Nucleus accumbens (tissue), 56 donors: ENCODE measurements at places on chromosomes 7 and 10.

DNA sequence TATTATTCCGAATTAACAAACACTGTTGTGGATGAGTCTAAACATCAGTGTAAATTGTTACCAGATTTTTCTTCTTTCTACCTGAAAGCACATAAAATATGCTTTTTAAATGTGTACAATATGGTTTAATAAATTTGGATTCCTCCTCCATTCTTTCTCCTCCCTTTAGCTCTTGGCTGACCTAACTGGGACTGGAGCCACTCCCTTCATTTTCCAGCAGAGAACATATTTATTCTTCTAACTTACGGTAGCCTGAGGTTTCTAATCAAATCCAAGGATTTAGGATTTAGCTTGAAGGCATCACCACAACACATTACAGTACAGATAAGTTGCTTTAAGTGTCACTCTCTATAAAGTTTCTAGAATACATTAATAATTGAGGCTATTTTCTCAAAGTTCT, 88.2 kb upstream of the SEMA3C start:
- no peak for DNase-seq

DNA sequence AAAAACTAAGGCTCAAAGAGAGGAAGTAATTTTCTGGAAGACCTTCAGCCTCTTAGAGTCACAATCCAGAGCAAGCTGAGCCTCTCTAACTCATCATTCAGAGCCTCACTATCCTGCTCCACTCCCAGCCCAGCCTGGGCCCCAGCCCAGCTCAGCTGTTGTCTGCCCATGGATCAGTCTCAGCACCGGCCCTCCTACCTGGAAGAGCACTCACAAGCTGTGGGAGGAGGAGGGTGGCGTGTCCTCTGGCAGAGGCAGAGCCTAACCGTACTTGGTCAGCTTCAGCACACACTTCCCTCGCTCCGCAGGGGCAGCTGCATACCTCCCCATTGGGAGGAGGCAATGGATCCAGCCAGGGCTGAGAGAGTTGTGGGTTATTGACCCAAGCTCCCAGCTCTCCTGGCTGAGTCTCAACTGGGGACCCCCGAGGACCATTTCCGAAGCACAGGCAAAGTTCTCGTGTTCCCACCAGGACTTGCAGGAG, 66.7 kb upstream of the GPR26 start:
- DNase-seq: no peak

DNA sequence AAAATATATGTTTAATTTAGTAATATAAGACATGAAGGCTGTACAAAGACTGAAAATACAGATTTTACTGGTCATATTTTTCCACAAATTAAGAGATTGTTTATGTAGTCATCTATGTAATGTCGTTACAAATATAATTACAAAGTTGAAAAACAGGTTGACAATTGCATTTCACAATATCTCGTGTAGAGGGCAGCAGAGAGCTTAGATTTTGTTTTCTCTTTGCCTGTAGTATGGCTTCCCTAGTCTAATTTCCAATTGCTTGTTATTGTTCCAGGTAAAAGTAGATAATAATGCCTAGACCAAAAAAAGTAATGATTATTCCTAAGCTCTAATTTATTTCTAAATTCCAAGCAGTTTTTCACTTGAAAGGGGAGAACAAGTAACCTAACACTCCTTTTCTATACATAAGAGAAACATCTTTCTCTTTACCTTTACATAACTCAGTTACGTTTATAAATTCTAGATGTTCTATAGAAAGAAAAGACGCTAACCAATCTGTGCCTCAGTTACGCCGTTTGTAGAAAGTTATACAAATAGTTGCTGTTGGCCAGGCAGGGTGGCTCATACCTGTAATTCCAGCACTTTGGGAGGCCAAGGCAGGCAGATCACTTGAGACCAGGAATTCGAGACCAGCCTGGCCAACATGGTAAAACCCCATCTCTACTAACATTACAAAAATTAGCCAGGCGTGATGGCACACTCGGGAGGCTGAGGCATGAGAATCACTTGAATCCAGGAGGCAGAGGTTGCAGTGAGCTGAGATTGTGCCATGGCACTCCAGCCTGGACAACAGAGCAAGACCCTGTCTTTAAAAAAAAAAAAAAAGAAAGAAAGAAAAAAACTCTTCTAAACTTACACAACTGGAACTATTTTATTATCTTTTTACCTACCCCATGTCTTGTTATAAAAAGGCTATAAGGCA, 30.0 kb downstream of the NET1 start:
- no peak for DNase-seq

DNA sequence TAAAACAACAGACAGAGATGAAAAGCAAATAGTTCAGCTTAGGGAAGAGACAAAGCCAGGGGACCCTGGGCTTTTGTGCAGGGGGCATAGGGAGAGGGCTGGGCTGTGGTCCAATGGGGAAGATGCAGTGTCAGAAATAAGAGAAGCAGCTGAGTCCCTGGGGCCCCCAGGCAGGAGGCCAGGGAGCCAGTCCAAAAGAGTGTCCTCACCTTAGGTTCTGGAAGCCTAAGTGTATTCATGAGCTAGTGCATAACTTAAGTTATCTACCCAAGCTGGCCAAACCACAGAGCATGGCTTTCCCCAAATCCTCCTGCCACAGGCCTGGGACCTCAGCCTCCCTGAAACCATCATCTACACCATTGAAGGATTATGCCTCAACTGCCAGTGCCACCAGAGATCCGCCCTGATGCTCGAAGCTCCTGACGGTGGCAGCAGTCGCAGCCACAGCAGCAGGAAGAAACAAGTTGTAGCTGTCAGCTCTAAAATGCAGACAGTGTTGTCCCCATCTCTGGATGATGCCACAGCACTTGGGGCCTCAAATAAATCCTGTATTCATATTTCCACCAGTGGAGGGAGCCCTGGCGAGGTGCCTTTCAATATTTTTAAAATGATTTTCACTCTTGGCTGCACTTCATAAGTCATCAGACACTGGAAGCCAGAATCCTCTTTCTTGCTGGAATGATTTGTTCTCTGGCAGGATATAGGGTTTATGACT, 574.6 kb downstream of the GRID1 start:
- DNase-seq: no peak

DNA sequence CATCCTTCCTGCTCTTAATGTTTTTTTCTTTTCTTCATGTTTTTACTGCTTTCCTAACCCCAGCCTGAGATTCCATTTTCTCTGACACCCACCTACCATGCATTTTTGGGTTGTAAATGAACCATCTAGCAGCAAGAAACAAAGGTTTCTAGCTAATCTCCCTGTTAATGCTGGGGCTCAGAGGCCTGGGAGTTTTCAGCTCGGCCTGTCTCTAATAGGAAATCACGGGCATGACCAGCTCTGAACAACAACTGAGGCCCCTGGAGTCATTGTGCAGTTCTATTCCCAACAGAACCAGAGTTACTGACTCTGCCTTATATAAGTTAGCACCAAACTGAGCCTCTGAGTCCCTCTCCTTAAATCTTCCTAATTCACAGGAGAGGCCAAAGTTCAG, 134.8 kb downstream of the CFAP58 start:
- no peak for DNase-seq

- DNase-seq: no peak
Measured at GRCh38 chr7:102836977-102837376, 75.8 kb upstream of the LRRC17 start.

DNA sequence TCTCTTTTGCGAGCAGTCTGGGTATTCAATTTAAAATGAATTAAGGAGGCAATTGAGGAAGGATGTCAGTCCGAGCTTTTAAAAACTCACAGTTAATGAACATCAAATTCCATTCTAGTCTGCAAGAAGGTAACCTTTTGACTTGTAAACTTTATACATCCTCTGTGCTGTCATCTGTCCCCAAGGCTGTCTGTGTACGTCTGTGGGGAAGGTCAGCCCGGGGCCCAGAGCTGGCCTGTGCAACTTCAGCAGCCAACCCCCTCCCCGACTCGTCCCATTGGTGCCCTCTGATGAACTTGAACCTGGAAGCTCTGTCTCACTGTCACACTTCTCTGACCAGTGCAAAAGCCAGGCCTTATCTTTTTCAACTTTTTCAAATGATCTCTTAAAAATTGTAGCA, 80.3 kb downstream of the CCDC3 start:
- no peak for DNase-seq

- DNase-seq: no peak
Measured at GRCh38 chr10:130179640-130180039, 43.4 kb downstream of the GLRX3 start.

- DNase-seq: no peak
Measured at GRCh38 chr10:47294501-47294900, 5.5 kb upstream of the GDF10 start.

GRCh38 chr7:157500171-157500960, 163.6 kb downstream of the DNAJB6 start:
- DNase-seq: no peak

GRCh38 chr10:19431622-19432351, 383.2 kb downstream of the MALRD1 start:
- no peak for DNase-seq

DNA sequence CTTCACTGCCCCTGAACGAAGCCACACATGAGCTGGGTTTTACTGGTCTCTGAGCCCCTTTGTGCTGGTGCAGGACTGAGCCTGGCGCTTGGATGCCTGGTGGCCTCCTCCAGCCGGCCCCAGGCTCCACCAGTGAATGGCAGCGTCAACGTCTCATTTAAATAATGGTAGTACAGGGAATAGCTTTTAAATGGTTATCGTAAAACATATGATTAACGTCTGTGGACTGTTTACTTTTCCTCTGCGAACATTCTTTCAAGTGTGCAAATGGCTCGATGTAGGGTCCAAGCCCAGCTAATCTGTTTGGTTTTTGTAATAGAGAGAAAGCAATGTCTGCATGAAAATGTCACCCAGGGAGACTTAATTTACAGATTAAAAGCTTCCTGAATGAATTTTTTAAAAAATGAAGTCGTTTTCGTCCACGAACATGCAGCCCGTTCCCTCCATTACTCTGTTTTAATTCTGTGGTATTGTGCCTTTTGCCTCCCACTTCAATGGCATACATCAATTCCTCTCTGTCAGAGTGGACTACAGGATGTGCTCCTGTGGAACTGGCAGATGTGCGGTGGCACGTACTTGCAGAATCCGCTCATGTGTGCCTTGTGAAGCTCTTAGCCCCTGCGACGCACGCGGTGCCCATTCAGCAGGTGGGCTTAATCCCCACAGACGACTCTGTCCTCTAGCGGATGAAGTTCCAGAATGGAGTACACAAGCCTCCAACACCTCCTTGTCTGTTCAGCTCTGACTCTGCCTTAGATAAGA, 192.7 kb downstream of the TCF7L2 start:
- DNase-seq: no peak

- no peak for DNase-seq
Measured at GRCh38 chr10:8133146-8133545, 78.7 kb downstream of the GATA3 start.

GRCh38 chr10:45612741-45613140, 59.8 kb downstream of the ZFAND4 start:
- no peak for DNase-seq
